ENCODE measurements at places on chromosomes 4 and X.

GRCh38 chrX:13868591-13868990 is 51.7 kb upstream of the GPM6B start:
- peak; percentile 87 for DNase-seq

DNA sequence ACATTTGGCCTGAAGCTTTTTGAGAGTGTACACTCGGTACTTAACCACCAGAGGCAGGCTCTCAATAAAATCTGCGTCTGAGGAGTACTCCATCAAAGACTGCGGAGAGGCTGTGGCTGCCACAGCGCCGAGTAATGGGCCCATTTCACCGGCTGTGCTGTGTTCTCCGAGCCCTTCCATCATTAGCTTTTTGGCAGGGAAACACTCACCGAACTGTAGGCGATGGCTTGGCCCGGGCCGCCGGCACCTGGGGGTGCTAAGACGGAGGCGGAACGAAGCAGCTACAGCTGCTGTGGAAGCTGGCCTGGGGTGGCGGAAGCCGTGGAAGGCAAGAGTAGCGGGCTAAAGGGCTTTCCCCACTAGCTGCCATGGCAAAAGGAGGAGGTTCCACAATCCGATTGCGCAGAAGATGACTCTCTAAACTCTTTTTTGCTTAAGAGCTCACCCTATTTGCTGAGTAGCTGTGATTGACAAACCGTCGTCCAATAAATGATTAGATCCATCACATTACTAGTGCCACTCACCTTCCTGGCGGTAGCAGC is 48.5 kb upstream of the PABPC1L2A start:
- no peak for DNase-seq

- no peak for DNase-seq
Measured at GRCh38 chrX:119391279-119391678, 7.9 kb upstream of the SLC25A43 start.

GRCh38 chr4:61531188-61531587 is 331.1 kb downstream of the ADGRL3 start:
- no peak for DNase-seq

- no peak for DNase-seq
Measured at GRCh38 chr4:88814043-88814617, 116.5 kb upstream of the NAP1L5 start.

- no peak for DNase-seq
Measured at GRCh38 chrX:13000301-13000811, 25.4 kb downstream of the TMSB4X start.

DNA sequence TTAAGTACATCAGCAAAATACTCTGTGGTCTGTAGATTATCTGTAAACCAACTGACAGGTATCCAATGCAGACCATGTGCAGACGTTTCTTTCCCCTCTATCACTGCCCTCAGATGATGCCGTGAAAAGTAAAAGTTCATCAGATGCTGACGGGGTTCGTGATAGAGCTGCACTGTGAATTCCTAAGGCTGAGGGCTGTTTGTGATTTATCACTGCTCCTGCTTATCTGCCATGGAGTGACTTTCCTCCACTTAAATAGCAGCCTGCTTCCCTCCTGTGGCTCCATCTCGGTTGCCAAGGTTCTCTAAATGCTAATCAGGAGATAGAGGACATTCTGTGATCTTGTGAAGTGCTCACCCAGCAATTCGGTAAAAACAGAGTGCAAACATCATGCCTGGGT is 89.3 kb upstream of the SRD5A3 start:
- no peak for DNase-seq

- no peak for DNase-seq
Measured at GRCh38 chr4:185309770-185310169, 86.0 kb downstream of the LRP2BP start.

GRCh38 chr4:143359644-143360193 is 23.0 kb downstream of the GAB1 start:
- peak; percentile 26 for DNase-seq

DNA sequence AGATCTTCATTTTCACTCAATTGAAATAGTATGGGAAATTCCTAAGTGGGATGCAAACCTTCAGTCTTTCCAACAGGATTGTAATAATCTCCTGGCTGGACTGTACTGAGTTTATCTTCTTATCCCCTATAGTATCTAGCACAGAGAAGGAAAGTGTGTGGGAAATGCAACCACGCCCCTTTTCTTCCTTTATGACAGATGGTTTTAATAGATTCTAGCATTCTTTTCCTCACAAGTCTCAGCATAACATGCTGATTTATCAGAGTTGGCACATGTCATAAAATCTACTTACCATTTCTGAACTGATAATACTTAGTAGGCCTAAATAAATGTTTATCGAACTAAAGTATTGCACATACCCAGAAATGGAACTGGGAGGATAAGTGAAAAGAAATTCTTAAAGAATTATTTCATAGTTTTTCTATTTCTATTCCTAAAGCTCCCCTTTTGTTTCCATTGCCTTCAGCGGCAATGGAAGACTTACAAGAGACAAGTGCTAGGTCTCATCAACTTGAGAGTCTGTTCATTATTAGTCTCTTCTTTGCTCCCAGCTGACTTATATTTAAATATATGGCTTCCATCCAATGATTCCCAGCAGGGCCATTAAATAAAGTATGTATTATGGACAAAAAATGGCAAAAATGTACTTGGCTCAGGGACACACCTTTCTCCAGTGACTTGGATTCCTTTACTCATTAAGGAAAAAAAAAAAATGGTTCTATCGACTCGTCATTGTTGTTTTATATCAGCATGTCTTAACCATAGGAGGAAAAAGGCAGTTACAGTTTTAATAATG is 484.5 kb downstream of the IL1RAPL1 start:
- peak; percentile 79 for DNase-seq

GRCh38 chrX:101619364-101619763 is 1.6 kb upstream of the ARMCX6 start:
- DNase-seq: peak; percentile 10

DNA sequence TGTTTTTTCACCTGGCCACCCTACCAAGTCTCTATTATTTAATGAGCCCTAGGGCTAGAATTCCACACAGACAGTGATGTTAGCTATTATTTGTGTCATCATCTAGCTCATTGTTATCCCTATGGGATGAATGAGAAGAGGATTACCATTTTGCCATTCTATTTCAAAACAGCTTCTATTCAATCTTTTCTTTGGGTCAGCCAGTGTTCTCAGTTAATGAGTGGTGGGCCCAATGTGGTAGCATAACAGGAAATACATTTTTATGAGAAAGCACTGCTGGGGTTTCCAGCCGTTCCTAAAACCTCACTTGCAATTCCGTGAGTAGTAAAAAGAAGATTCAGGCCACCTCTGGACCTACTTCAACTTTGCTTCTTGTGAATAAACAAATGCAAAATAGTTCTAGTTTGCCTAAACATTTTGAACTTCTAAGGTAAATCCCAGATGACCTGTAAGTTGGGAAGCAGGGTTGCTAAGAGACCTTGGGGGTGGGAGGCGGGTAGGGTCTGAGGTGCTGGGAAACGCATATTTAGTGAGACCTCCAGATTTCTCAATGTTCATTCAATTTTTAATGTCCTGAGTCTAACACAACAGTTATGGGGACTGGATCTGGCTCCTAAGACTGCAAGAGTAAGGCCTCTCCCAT is 24.8 kb upstream of the CYP2U1 start:
- DNase-seq: no peak

GRCh38 chr4:2248821-2249261 is 6.9 kb upstream of the HAUS3 start:
- no peak for DNase-seq

- DNase-seq: no peak
Measured at GRCh38 chr4:165915215-165915614, 42.2 kb downstream of the TLL1 start.

DNA sequence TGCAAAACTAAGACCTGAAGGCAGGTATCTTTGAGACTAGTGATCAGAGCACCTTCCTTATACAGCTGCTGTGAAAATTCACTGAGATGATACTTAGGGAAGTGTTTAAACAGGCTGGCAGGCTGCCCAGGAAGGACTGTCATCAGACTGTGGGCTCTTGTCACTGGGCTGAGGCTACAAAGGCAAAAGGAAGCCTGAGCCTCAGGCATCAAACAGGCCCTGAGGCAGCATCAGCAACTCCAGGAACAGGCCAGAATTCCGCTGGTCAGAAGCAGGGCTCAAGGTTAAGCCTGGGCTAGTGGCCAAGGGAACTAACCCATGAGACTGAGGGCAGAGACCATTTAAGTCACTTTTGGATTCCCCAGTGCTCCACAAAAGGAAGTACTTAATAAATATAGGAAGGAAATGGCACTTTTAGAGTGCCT is 12.8 kb downstream of the PJA1 start:
- no peak for DNase-seq

GRCh38 chrX:47597222-47597621 is 15.0 kb downstream of the TIMP1 start:
- no peak for DNase-seq

- no peak for DNase-seq
Measured at GRCh38 chrX:133250184-133251100, 32.3 kb upstream of the TFDP3 start.

GRCh38 chr4:8307714-8308113 is 38.2 kb downstream of the HTRA3 start:
- DNase-seq: no peak

- DNase-seq: peak; percentile 26
Measured at GRCh38 chr4:1511441-1512041, 105.3 kb upstream of the NKX1-1 start.

- DNase-seq: no peak
Measured at GRCh38 chr4:116343809-116344208, 741.6 kb downstream of the TRAM1L1 start.

- no peak for DNase-seq
Measured at GRCh38 chrX:53659039-53659438, 27.5 kb downstream of the HUWE1 start.

DNA sequence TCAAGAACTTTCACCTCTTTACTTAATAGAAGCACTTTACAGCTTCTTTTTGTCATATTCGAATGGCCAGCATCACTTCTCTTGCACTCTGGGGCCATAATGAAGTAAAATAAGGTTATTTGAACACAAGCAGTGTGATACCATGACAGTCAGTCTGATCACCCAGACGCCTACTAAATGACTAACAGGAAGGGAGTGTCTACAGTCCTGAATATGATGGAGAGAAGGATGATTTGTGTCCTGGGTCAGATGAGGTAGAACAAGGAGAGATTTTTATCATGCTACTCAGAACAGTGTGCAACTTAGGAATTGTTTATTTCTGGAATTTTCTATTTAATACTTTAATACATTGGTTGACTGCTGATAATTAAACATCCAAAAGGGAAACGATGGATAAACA is 284.2 kb upstream of the F9 start:
- no peak for DNase-seq

GRCh38 chrX:49102190-49102589 is 21.3 kb downstream of the GPKOW start:
- DNase-seq: no peak

DNA sequence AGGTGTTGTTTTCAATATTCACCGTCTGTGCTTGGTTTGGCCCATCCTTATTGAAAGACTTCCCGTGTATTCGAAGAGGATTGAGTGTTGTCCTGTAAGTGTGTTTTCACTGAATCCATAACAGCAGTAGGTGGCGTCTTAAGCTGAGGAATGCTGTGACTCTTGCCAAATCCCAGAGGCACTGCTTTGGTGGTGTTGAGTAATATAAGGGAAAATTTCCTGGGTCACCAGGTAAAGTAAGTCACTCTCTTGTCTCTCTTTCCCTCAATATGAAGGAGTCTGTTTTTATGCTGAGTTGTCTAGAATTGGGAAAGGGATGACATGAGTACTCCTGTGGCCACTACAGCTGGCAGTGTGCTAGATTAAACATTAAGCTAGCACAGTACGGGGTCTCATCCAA is 146.7 kb upstream of the ZXDB start:
- no peak for DNase-seq

GRCh38 chr4:114941503-114941902 is 171.9 kb downstream of the NDST4 start:
- DNase-seq: no peak

Data from fibroblast of skin of right quadriceps (primary cell).